Mucosa of descending colon (tissue), 3 donors: ENCODE measurements at places on chromosomes 4 and X.

DNA sequence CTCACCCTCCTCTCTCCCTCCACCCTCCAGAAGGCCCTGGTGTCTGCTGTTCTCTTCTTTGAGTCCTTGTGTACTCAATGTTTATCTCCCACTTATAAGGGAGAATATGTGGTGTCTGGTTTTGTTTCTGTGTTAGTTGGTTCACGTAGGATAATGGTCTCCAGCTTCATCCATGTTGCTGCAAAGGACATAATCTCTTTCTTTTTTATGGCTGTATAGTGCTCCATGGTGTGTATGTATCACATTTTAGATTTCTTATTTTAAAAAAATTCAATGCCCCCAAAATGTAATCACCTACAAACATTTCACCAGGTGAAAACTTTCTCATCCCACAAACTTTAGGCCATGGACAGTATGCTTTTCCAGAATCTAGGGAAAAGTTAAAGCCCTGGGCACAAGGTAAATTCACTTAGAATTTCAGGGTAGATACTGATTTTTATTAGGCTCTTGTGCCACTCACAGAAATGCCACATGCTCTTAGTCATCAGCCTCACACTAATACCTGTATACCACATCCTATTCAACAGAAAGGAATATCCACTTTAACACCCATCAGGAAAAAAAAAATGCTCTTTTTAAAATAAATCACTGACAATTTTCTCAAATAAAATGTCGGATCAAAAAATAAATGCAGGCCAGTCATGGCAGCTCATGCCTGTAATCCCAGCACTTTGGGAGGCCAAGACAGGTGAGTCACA lies 104.8 kb upstream of the ENPP6 start:
- DNase-seq = no peak

DNA sequence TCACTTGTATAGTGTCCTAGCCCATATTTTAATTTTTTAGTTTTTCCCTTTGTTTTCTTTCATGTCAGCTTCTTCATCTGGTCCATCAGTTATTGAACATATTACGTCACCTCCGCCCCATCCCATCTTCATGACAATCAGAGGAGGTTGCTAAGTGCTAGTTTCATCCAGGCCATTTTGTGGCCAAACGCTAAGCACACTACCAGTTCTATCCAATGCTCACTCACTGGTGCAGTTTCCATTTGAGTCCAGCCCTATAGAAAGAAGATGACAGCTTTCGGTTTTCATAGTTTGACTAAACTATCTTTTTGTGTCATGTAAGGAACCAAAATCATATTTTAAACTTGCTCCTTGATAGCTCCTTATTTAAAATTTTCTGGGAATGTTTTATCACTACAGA lies 304.2 kb downstream of the TENM3 start:
- DNase-seq = no peak

- DNase-seq = no peak
Observed at GRCh38 chr4:102693262-102693850, 67.4 kb downstream of the MANBA start.

- no peak for DNase-seq
Observed at GRCh38 chrX:118780911-118781310, 42.7 kb upstream of the ZCCHC12 start.

- no peak for DNase-seq
Observed at GRCh38 chr4:20577702-20578101, 122.6 kb upstream of the PACRGL start.

DNA sequence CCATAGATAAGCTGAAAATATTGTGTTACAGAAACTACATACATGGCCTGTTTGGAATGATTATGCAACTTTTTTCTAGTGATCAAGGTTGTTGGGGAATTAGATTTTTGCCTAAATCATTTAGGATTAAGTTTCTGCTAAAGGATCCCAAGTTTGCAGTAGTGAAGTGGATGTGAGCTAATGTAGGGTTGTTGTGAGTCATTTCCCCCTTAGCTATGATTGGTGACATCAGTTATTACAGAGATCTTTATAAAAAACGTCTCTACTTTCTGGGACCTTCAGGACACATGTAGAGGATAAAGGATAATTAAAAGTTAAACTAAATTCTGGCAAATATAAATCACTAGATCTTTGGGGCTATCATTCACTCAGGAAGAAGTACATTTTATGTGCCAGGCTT lies 133.3 kb downstream of the GATB start:
- no peak for DNase-seq

GRCh38 chrX:53494436-53494835 lies 60.3 kb upstream of the HSD17B10 start:
- no peak for DNase-seq

DNA sequence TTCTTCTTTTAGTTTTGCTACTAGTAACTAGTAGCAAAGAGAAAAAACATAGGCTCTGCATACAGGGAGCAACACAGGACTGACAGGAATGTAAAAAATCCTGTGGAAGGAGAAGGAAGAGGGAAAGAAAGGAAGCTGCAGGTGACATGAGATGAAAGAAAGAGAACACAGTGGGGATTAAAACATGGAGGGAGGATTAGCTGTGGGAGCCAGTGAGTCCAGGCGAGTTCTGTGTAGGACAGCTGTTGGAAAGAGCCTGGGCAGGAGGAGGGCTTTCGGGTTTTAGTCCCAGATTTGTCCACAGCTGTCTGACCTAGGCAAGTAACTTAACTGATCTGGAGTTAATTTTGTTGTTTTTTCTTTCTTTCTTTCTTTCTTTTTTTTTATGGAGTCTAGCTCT lies 21.6 kb downstream of the CCNG2 start:
- DNase-seq = no peak

DNA sequence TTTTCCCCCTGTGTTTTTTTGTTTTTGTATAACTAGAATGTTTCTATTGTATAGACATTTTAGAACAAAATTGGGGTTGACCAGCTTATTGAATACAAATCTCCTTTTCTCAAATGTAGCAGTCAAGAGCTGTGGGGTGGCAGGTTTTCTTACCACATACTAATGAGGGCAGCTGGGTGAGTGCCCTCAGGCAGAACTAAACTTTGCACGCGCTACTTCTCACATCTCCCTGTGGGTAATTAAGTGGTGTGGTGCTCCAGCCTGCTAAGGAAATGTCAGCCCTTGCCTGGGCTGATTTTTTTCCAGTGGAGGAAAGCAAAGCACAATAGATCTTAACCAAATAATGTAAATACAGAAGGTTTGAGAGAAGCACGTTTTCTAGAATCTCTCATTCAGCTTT lies 717.6 kb upstream of the TENM3 start:
- no peak for DNase-seq

DNA sequence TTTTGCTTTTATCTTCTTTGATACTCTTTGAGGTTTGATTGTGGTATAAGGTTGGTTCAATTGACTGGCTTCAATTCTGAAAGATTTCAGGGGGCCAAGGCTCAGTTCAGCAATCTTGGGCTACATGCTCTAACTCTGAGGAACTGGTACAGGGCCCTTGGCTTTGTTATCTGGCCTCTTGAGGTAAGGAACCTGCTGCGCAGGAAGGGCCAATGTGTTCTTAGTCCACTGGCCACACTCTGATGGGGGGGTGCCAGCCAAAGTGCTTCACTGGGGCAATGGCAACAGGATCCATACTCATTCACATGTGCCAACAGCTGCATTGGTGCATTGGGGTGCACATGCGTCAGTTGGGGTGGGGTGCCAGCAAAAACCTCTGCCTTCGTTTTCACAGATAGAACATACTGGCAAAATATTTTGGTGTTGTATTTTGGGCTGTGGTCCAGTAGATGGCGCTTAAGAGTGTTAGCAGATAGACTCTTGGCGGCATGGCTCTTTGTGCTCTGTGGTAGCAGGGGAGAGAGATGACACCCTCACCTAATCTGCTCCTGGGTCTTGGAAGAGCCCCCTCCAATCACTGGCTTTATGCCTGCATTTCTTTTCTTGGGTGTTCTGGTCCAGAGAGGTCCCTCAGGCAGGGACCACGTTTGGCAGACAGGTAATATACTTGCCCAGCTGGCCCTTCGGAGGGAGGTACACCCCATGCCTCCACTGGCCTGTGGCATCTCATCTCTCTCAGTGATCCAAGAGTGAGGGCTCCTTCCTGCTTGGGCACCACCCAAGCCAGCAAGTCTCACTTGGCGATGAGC lies 42.9 kb downstream of the NDST3 start:
- peak; percentile 40 for DNase-seq

GRCh38 chrX:45230410-45230809 lies 29.7 kb upstream of the DIPK2B start:
- no peak for DNase-seq

DNA sequence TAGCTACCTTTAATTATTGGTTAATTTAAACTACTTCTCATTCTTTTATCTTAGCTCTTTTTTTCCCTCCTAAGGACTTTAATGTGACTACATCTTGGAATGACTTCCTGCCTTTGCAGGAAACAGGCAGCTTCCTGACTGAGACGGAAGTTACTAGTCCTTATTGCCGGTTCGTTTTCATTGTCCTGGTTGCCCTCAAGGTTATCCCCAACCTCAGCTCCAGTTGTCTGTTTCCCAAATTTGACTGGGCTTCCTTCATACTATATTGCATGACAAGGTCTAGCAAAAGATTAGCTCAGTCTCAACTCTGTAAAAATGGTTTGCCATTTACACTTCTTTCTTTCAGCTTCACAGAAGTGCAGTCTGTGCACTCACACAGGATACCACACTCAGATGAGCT lies 109.9 kb upstream of the DDX53 start:
- no peak for DNase-seq

- no peak for DNase-seq
Observed at GRCh38 chrX:103789004-103789403, 12.4 kb downstream of the PLP1 start.

GRCh38 chr4:111208970-111209369 lies 586.1 kb upstream of the PITX2 start:
- no peak for DNase-seq

- DNase-seq = no peak
Observed at GRCh38 chr4:91198951-91199350, 1071.8 kb downstream of the CCSER1 start.

GRCh38 chrX:46444011-46444410 lies 101.2 kb downstream of the ZNF674 start:
- DNase-seq = no peak

DNA sequence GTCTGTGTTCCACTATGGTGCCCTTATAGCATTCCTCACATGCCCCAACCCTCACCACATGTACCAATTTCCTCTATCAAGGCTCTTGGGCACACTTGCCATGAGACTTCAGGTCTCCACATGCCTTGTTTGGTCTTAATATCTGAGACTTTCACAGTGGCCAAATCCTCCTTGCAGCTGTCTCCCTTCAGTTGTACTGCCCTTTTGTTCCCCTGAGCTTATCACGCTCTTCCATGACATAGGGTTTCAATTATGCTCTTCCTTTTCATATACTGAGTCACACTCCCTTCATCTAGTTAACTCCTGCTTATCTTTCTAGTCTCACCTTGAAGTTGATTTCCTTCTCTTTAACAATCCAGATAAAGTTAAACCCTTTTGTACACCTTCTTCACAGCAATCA lies 212.9 kb downstream of the PDHA2 start:
- no peak for DNase-seq

DNA sequence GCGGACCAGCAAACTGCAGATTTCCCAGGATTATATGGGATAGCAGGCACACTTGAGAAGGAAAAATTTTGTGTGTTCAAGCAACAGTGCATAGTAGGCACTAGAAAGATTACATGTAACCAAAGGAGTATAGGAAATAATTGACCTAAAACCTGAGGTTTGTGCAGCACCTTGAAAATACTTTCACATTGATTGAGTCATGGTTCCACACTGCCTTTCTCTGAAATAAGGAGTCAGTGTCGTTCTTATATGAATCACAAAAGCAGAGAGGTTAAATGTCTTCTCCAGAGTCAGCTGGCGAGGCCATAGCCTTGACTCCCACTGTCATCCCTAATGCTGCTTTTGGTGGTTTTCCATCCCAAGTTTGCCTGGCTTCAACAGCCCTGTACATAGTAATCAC lies 138.9 kb downstream of the SOWAHB start:
- no peak for DNase-seq

DNA sequence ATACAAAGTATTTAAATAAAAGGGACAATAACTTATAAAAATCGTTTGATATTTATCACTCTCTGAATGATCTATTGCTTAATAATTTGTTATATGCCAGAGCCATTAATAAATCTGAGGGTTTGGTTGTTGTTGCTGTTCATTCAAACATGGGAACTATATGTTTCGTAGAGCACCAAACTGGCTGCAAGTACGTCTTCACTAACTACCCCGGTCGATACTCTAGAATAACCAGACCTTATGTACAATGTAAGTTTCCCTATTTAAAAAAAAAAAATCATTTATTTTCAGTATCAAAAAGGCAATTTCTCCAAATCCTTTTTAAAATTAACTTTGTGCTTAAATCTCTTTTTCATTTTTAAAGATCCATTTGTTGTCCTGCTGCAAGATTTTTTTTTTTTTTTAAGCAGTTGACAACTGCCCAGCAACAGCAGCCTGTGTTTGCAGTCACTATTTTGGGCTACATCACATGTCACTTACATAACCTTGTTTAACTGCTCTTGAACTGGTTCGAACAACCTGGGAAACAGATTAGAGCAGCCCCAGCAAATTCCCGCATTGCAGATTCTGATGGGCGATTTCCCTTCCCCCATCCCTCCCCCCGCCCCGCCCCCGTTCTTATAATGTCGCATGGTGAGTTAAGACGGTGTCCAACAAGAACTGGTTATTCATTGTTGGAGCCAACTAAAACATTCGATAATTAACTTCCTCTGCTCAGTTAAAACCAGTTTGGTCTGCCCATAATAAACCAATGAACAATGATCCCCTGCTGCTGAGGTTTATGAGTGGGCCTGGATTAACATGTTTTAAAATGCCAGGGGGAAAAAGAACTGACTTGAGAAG lies 238.9 kb downstream of the NR3C2 start:
- peak; percentile 18 for DNase-seq

- DNase-seq = no peak
Observed at GRCh38 chrX:119118780-119119395, 8.7 kb downstream of the KIAA1210 start.

- DNase-seq = peak; percentile 67
Observed at GRCh38 chrX:133921764-133922389, 63.5 kb downstream of the GPC3 start.

GRCh38 chr4:168570466-168570865 lies 73.6 kb downstream of the PALLD start:
- DNase-seq = no peak

DNA sequence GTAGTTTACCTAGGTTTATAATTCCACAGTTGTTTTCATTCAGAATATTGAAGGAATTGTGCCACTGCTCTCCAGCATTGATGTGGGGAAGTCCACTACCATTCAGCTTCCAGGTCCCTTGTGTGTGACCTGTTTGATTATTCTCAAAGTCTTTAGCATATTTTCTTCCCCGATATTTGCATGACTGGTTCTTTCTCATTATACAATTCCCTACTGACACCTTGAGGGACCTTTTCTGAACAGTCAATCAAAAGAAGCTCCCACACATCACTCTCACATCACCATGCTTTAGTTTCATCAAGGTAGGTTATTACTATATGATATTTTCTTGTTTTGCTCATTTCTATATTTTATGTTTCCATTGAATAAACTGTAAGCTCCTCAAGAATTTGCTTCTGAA lies 44.1 kb downstream of the SLC39A8 start:
- no peak for DNase-seq
